Left lung (tissue), 14 donors: ENCODE measurements at places on chromosomes 6 and 20. TPM values are rescaled to one million over a fixed set of nuclear protein-coding genes. Genes with fewer than 3 reads are reported as not detected.

- H3K27me3 ChIP-seq = no peaks in the 10 kb centered on the region
- no peak overlapping the region for H3K27ac ChIP-seq
- H3K4me1 ChIP-seq = no peaks in the 10 kb centered on the region
- DNase-seq = no peak
- no peaks in the 10 kb centered on the region for H3K36me3 ChIP-seq
Measured at GRCh38 chr6:76509397-76509796, 436.9 kb upstream of the IMPG1 start.

GRCh38 chr20:61744691-61745396, 320.8 kb downstream of the TAF4 start:
- no peak overlapping the region for H3K27ac ChIP-seq
- no peak overlapping the region for H3K4me3 ChIP-seq
- H3K36me3 ChIP-seq = no peaks in the 10 kb centered on the region
- H3K27me3 ChIP-seq = no peaks in the 10 kb centered on the region
- no peak for DNase-seq
- no peaks in the 10 kb centered on the region for H3K4me1 ChIP-seq

GRCh38 chr6:84448331-84448730, 220.9 kb upstream of the CEP162 start:
- no peaks in the 10 kb centered on the region for H3K36me3 ChIP-seq
- H3K4me1 ChIP-seq = no peaks in the 10 kb centered on the region
- no peak for DNase-seq

GRCh38 chr6:119148825-119149525, 70.5 kb upstream of the FAM184A start:
- DNase-seq = no peak
- H3K27ac ChIP-seq = no peak overlapping the region
- H3K4me1 ChIP-seq = peaks cover 36% of the 10 kb centered on the region
- no peak overlapping the region for H3K4me3 ChIP-seq
- H3K36me3 ChIP-seq = no peaks in the 10 kb centered on the region

GRCh38 chr20:49631061-49631716, 63.3 kb upstream of the PTGIS start:
- H3K4me3 ChIP-seq = no peak overlapping the region
- peak overlapping the region; percentile 58 for H3K27ac ChIP-seq
- peaks cover 3% of the 10 kb centered on the region for H3K4me1 ChIP-seq
- H3K27me3 ChIP-seq = no peaks in the 10 kb centered on the region
- peak; percentile 70 for DNase-seq
- H3K36me3 ChIP-seq = no peaks in the 10 kb centered on the region

MRAP2 gene
- polyA plus RNA-seq = 10.9 TPM

PNLDC1 gene
- polyA plus RNA-seq = 0.09 TPM

- DNase-seq = no peak
- H3K27me3 ChIP-seq = peaks cover 37% of the 10 kb centered on the region
- H3K27ac ChIP-seq = peak overlapping the region; percentile 78
- no peak overlapping the region for H3K4me3 ChIP-seq
- no peaks in the 10 kb centered on the region for H3K36me3 ChIP-seq
Measured at GRCh38 chr20:63854766-63855362, 6.4 kb upstream of the ABHD16B start.

FAM50B gene
- polyA plus RNA-seq = 10.5 TPM

DNA sequence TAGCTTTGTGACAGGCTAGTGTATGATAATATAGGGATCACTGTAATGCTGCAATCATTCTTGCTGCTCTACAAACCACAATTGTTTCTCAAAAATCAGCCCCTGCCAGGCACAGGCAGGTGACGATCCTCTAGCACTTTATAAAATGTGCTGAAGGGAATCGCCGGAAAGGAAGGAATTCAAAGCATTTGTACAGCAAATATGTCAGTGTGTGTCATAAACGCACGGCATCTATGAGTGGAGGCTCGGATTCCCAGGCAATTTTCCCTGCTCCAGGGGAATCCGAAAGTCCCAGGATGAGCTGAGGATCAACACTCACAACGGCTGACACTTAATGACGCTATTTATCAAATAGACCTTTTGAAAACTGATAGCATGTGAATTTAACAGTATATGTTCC, 1.4 kb downstream of the PHACTR1 start:
- H3K4me1 ChIP-seq = no peaks in the 10 kb centered on the region
- H3K4me3 ChIP-seq = no peak overlapping the region
- DNase-seq = no peak
- H3K27me3 ChIP-seq = peaks cover 7% of the 10 kb centered on the region
- no peak overlapping the region for H3K27ac ChIP-seq
- H3K36me3 ChIP-seq = no peaks in the 10 kb centered on the region

DNA sequence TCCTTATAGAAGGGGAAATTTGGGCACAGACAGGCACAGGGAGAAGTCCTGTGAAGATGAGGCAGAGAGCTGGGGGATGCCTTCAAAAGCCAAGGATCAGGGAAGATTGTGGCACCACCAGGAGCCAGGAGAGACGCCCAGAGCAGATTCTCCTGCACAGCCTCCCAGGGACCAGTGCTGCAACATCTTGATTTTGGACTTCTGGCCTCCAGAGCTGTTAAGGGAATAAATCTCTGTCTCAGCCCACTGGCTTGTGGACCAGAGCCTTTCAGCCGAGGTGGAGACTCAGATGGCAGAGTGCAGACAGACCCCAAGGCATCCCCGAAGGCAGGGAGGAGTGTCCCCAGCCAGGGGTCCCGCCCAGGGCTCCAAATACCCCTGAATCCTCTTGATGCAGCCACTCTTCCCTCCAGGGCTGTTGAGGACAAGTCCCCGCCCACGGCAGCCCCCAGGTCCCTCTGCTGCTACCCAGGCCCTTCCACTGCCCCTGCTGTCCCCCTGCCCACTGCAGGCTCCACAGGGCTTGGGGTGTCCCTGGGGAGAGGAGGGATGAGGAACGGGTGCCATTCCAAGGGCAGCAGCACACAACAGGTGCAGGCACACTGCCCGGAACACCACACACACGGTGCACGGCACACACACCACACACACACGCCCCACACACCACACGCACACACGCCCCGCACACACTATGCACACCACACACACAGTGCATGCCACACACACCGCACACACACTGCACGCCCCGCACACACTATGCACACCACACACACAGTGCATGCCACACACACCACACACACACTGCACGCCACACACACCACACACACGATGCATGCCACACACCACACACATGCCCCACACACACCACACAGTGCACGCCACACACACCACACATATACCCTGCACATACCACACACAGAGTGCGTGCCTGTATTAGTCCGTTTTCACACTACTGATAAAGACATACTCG, 311.4 kb downstream of the TAF4 start:
- DNase-seq = no peak
- H3K36me3 ChIP-seq = no peaks in the 10 kb centered on the region

PACRG gene
- 4.2 TPM for polyA plus RNA-seq

DNA sequence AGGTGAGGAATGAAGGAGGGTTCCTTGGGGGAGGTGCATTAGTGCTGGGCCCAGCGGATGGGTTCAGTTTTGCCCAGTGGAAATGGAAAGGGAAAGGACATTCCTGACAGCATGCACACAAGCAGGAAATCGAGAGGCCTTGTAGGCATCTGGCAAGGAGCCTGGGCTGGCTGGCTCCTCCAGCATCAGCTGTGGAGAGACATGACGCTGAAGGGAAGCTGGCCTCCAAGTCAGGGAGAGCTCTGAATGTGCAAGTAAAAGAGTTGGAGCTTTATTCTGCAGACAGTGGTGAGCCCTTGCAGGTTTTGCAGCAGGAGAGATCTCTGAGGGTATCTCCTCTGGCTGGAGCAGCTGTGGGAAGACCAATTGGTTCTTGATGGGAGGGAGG, 154.3 kb downstream of the MRPL14 start:
- no peaks in the 10 kb centered on the region for H3K36me3 ChIP-seq
- DNase-seq = peak; percentile 84
- no peaks in the 10 kb centered on the region for H3K27me3 ChIP-seq
- no peak overlapping the region for H3K4me3 ChIP-seq
- H3K4me1 ChIP-seq = peaks cover 15% of the 10 kb centered on the region
- peak overlapping the region; percentile 27 for H3K27ac ChIP-seq

DNA sequence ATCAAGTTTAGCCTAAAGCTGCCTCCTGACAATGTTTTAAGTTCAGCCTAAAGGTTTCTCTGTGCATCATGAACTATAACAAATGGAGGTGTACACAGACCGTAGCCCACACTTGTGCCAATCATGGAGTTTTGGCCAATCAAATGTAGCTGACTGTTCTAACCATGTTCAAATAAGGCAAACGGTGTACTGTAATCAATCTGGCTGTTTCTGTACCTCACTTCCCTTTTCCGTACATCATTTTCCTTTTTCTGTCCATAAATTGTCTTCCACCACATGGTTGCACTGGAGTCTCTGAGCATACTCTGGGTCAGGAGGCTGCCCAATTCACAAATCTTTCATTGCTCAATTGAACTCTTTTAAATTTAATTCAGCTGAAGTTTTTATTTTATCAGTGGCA, 132.2 kb upstream of the UST start:
- no peak overlapping the region for H3K27ac ChIP-seq
- H3K36me3 ChIP-seq = no peaks in the 10 kb centered on the region

DNA sequence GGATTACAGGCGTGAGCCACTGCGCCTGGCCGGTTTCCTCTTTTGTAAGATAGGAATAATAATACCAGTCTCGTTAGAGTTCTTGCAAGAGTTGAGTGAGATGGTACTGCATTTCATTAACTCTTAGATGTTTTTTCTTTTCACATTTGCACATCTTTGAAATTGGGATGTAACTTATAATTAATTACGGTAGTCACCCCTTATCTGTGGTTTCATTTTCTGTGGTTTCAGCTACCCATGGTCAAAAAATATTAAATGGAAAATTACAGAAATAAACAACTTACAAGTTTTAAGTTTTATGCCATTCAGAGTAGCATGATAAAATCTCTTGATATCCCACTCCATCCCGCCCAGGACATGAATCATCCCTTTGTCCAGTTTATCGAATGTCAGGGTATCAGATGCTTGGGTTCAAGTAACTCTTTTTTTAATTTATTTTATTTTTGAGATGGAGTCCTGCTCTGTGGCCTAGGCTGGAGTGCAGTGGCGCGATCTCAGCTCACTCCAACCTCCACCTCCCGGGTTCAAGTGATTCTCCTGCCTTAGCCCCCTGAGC, 15.4 kb downstream of the PTK7 start:
- H3K36me3 ChIP-seq = no peaks in the 10 kb centered on the region
- DNase-seq = no peak
- H3K4me3 ChIP-seq = no peak overlapping the region
- no peaks in the 10 kb centered on the region for H3K27me3 ChIP-seq

OSBPL2 gene
- polyA plus RNA-seq = 26.8 TPM

GRCh38 chr6:163637524-163637923, 223.0 kb downstream of the QKI start:
- H3K27me3 ChIP-seq = no peaks in the 10 kb centered on the region
- no peak overlapping the region for H3K27ac ChIP-seq
- no peak for DNase-seq
- H3K4me1 ChIP-seq = no peaks in the 10 kb centered on the region

HLA-DRB1 gene
- polyA plus RNA-seq = 16.1 TPM

DNA sequence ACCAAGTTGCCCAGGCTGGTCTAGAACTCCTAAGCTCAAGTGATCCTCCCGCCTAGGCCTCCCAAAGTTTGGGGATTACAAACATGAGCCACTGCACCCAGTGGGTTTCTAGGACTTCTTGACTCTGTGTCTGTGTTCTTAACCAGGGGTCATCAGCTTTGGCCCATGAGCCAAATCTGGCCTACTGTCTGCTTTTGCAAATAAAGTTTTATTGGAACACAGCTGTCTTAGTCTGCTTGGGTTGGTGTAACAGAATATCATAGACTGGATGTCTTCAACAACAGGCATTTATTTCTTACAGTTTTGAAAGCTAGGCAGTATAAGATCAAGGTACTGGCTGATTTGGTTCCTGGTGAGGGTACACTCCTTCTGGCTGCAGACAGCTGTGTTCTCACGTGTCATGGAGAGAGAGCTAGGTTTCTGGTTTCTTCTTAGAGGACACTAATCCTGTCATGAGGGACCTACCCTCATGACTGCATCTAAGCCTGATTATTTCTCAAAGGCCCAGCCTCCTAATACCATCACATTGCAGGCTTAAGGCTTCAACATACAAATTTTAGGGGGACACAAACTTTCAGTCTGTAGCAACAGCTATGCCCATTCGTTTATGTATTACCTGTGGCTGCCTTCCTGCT, 23.3 kb downstream of the ARFGEF2 start:
- H3K27me3 ChIP-seq = no peaks in the 10 kb centered on the region
- H3K4me3 ChIP-seq = no peak overlapping the region
- no peaks in the 10 kb centered on the region for H3K36me3 ChIP-seq
- H3K27ac ChIP-seq = no peak overlapping the region

GRCh38 chr6:108598305-108598863, 37.7 kb downstream of the FOXO3 start:
- H3K36me3 ChIP-seq = no peaks in the 10 kb centered on the region
- no peak for DNase-seq
- H3K27ac ChIP-seq = peak overlapping the region; percentile 44
- H3K27me3 ChIP-seq = no peaks in the 10 kb centered on the region
- H3K4me1 ChIP-seq = peaks cover 72% of the 10 kb centered on the region

- no peaks in the 10 kb centered on the region for H3K36me3 ChIP-seq
- H3K27ac ChIP-seq = no peak overlapping the region
- H3K27me3 ChIP-seq = no peaks in the 10 kb centered on the region
- H3K4me1 ChIP-seq = no peaks in the 10 kb centered on the region
- H3K4me3 ChIP-seq = no peak overlapping the region
- DNase-seq = no peak
Measured at GRCh38 chr6:153392156-153392555, 261.1 kb upstream of the RGS17 start.

- DNase-seq = no peak
- no peaks in the 10 kb centered on the region for H3K27me3 ChIP-seq
- H3K4me1 ChIP-seq = peaks cover 10% of the 10 kb centered on the region
- H3K36me3 ChIP-seq = no peaks in the 10 kb centered on the region
- H3K27ac ChIP-seq = no peak overlapping the region
- H3K4me3 ChIP-seq = peak overlapping the region; percentile 44
Measured at GRCh38 chr20:45253261-45253660, 1.1 kb downstream of the SLPI start.

- no peak overlapping the region for H3K27ac ChIP-seq
- no peaks in the 10 kb centered on the region for H3K27me3 ChIP-seq
- H3K4me1 ChIP-seq = peaks cover 5% of the 10 kb centered on the region
- no peak overlapping the region for H3K4me3 ChIP-seq
Measured at GRCh38 chr6:146767632-146768031, 168.9 kb downstream of the ADGB start.

LTA gene
- polyA plus RNA-seq = 0.33 TPM

GRCh38 chr6:5094327-5094726, 9.2 kb downstream of the PPP1R3G start:
- no peaks in the 10 kb centered on the region for H3K27me3 ChIP-seq
- H3K36me3 ChIP-seq = no peaks in the 10 kb centered on the region
- no peak overlapping the region for H3K4me3 ChIP-seq
- no peak for DNase-seq

GRCh38 chr6:35396991-35397390, 54.6 kb downstream of the PPARD start:
- no peak overlapping the region for H3K4me3 ChIP-seq
- H3K4me1 ChIP-seq = peaks cover 6% of the 10 kb centered on the region
- DNase-seq = no peak
- H3K27me3 ChIP-seq = no peaks in the 10 kb centered on the region
- no peak overlapping the region for H3K27ac ChIP-seq

- no peaks in the 10 kb centered on the region for H3K36me3 ChIP-seq
- no peak overlapping the region for H3K27ac ChIP-seq
- no peaks in the 10 kb centered on the region for H3K4me1 ChIP-seq
- no peaks in the 10 kb centered on the region for H3K27me3 ChIP-seq
- no peak overlapping the region for H3K4me3 ChIP-seq
Measured at GRCh38 chr6:282867-283416, 9.3 kb upstream of the DUSP22 start.

- H3K27ac ChIP-seq = no peak overlapping the region
- no peaks in the 10 kb centered on the region for H3K36me3 ChIP-seq
- H3K27me3 ChIP-seq = no peaks in the 10 kb centered on the region
Measured at GRCh38 chr6:83182114-83182513, 11.0 kb downstream of the PGM3 start.

- no peak for DNase-seq
- H3K36me3 ChIP-seq = peaks cover 60% of the 10 kb centered on the region
- no peak overlapping the region for H3K4me3 ChIP-seq
- peaks cover 15% of the 10 kb centered on the region for H3K4me1 ChIP-seq
Measured at GRCh38 chr20:47276851-47277534, 79.5 kb downstream of the ZMYND8 start.

MYH7B gene
- polyA plus RNA-seq = 2.1 TPM
